A673 (cell line): ENCODE measurements at places on chromosomes 7 and 10.
A peak's percentile ranks its signal among the peaks of the same experiment; 100 is the strongest.

DNA sequence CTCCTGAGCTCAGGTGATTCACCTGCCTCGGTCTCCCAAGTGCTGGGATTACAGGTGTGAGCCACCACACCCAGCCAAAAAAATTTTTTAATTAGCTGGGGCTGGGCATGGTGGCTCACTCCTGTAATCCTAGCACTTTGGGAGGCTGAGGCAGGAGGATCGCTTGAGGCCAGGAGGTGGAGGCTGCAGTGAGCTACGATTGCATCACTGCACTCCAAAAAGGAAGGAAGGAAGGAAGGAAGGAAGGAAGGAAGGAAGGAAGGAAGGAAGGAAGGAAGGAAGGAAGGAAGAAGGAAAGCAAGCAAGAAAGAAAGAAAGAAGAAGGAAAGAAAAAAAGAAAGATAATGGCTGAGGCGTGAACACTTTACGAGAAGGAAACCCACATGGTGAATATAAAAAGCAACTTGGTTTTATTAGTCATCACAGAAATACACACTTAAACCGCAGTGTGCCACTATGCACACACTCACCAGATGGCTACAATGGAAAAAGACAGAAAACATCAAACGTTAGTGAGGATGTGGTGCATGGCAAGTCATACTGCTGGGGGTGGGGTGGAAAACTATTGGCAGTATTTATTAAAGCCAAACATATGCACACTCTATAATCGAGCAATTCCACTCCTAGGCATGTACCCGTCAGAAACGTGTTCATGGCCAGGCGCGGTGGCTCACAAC lies 4.4 kb upstream of the CCL26 start:
- H3K27ac ChIP-seq: no peak overlapping the region
- peak; percentile 60 for DNase-seq
- no peaks in the 10 kb centered on the region for H3K4me1 ChIP-seq
- no peaks in the 10 kb centered on the region for H3K36me3 ChIP-seq

- no peak for DNase-seq
- no peak overlapping the region for H3K27ac ChIP-seq
- no peaks in the 10 kb centered on the region for H3K4me1 ChIP-seq
- no peaks in the 10 kb centered on the region for H3K27me3 ChIP-seq
- H3K36me3 ChIP-seq: no peaks in the 10 kb centered on the region
- no peak overlapping the region for H3K4me3 ChIP-seq
Measured at GRCh38 chr10:3640816-3641215, 144.2 kb downstream of the KLF6 start.

DNA sequence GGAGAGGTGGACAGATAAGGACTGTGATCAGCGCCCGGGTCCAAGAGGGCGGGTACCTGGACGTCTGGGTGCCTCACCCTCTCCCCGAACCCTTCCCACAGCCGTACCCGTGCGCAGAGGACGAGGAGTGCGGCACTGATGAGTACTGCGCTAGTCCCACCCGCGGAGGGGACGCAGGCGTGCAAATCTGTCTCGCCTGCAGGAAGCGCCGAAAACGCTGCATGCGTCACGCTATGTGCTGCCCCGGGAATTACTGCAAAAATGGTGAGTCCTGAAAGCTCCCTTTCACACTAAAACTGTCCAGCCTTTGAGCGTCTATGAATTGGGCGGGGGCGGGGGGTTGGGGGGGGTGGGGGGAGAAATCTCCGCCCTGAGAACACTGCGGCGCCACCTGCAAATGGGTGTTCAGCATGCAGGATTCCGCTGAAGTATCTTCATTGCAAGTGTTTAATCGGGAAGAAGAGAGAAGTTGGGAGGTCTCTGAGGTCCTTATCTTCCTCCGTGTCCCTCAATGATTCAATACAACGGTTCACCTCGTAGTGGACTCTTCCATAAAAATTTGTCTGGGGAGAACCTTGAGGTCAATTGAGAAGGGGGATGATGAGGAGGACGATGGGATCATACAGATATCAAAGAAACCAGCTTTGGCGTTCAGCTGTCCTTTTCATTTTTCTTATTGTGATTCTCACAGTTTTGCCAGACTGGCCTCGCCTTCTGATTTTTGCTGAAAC lies 906 bp downstream of the DKK1 start:
- peaks cover 4% of the 10 kb centered on the region for H3K4me1 ChIP-seq
- peaks cover 51% of the 10 kb centered on the region for H3K27me3 ChIP-seq
- DNase-seq: peak; percentile 55
- no peaks in the 10 kb centered on the region for H3K36me3 ChIP-seq
- H3K4me3 ChIP-seq: peak overlapping the region; percentile 57

GRCh38 chr7:40881405-40881926 lies 746.7 kb downstream of the SUGCT start:
- no peaks in the 10 kb centered on the region for H3K27me3 ChIP-seq
- no peak overlapping the region for H3K4me3 ChIP-seq
- H3K4me1 ChIP-seq: no peaks in the 10 kb centered on the region
- DNase-seq: no peak
- H3K27ac ChIP-seq: no peak overlapping the region

DNA sequence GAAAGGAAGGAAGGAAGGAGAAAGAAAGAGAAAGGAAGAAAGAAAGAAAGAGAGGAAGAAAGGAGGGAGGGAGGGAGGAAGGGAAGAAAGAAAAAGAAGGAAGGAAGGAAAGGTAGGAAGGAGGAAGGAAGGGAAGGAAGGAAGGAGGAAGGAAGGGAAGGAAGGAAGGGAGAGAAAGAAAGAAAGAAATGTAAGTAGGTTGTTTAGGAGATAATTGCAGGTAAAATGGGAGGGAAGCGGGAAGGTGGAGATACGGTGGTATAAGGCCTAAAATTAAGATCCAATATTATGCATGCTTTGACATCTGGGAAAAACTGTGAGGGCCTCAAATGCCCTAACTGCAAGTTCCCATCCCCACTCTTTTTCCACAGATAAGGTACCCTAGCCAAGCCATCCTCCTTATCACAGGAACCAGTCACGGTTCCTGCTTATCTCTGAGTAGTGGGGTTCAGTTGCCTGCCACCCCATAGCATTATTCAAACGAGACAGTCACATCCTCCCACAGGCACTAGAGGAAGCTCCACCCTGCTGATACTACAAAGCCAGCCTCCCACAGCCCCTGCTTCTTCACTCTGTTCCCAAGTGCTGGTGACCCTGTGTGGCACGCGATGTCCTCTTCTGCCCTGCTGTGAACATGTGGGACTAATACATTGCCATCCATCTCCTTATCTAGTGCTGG lies 28.7 kb downstream of the ST8SIA6 start:
- H3K27me3 ChIP-seq: no peaks in the 10 kb centered on the region
- no peak overlapping the region for H3K4me3 ChIP-seq
- no peaks in the 10 kb centered on the region for H3K36me3 ChIP-seq
- no peaks in the 10 kb centered on the region for H3K4me1 ChIP-seq
- no peak for DNase-seq

GRCh38 chr10:71088054-71088453 lies 124.3 kb upstream of the UNC5B start:
- no peaks in the 10 kb centered on the region for H3K4me1 ChIP-seq
- no peak for DNase-seq
- H3K27ac ChIP-seq: no peak overlapping the region

GRCh38 chr7:23622506-23622925 lies 25.3 kb downstream of the CCDC126 start:
- no peaks in the 10 kb centered on the region for H3K36me3 ChIP-seq
- no peaks in the 10 kb centered on the region for H3K27me3 ChIP-seq
- no peak overlapping the region for H3K27ac ChIP-seq
- H3K4me1 ChIP-seq: no peaks in the 10 kb centered on the region
- DNase-seq: no peak
- no peak overlapping the region for H3K4me3 ChIP-seq

- no peak for DNase-seq
- H3K27me3 ChIP-seq: peaks cover 89% of the 10 kb centered on the region
- H3K4me1 ChIP-seq: no peaks in the 10 kb centered on the region
- H3K4me3 ChIP-seq: no peak overlapping the region
- H3K27ac ChIP-seq: no peak overlapping the region
Measured at GRCh38 chr10:133045556-133046389, 42.0 kb upstream of the ADGRA1 start.

DNA sequence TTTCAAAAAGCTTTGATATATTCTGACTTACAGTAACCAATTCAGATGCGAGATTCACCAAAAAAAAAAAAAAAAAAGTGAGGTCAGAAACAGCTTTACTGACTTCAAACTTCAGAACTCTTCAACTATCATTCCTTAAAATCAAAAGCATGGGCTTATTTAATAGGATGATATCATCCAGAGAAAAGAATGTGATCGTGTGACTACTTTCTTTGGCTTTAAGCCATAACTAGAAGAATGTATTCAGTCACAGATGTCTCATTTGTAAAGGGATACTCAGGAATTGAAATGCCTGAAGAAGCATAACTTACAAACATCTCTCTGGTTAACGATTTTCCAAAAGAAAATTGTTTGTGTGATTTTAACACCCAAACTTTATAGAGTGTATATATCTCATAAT lies 11.5 kb downstream of the TPK1 start:
- no peak overlapping the region for H3K27ac ChIP-seq
- no peak overlapping the region for H3K4me3 ChIP-seq
- DNase-seq: peak; percentile 69
- H3K27me3 ChIP-seq: no peaks in the 10 kb centered on the region

DNA sequence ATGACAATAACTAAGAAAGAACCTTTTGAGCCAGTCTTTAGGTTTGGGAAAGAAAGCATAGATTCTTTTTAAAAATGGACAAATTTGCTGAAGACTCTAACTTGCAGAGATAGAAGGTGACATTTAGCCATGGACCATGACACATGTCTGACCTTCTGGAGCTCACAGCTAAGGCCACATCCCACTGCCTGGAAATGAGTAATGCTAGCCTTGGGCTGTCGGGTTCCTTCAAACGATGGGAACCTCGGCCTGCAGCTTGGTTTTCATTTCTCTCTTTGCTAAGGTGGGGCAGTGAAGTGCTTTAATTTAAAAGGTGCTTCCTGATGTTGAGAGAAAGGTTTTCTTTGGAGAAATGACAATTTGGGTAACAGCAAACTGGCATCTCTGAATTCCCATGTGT lies 223.2 kb downstream of the FANK1 start:
- DNase-seq: no peak
- peaks cover 48% of the 10 kb centered on the region for H3K4me1 ChIP-seq
- no peaks in the 10 kb centered on the region for H3K27me3 ChIP-seq
- H3K4me3 ChIP-seq: no peak overlapping the region
